Naive thymus-derived CD4-positive, alpha-beta T cell (primary cell): ENCODE measurements at places on chromosomes 7 and 10. TPM values are rescaled to one million over a fixed set of nuclear protein-coding genes. Genes with fewer than 3 reads are reported as not detected.

DNA sequence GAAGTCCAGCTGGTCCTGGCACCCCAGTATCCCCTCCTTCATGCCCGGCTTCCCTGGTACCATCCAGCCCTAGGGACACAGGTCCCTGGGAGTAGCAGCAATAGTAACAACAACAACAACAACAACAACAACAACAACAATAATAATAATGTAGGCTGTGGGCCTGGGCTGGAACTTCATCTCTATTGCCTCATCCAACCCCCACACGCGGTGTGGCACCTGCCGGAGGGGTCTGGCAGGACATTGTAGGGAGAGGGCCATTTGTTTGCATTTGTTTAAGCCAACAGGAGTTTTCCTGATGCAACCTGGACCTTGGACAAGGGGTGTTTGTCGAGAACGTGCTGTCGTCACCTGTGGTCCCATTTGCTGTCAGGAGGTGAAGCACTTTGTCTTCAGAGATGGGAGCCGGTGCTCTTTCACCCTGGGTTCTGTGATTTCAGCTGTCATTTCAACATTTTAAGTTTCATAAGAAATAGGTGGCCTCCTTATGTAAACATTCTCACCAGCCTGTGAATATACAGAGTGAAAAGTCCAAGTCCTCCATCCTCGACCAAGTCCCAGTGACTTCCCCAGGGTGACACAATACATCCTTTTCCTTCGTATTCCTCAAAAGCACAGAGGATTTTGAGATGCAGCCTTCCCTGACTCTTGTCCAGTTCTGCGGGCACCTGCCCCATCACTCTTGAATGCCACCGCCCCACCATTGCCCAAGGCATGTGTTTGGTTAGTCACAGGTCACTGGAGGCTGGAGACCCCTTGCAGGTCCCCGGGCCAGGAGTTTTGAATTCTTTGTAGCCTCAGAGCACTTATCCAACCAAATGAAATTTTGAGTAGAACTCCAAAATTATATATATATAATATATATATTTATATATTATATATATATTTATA is 9.2 kb downstream of the LHPP start:
- no peaks in the 10 kb centered on the region for H3K4me1 ChIP-seq
- no peak for DNase-seq
- H3K4me3 ChIP-seq, result no peak overlapping the region

The SH2B2 gene
- total RNA-seq, result 1.1 TPM

DNA sequence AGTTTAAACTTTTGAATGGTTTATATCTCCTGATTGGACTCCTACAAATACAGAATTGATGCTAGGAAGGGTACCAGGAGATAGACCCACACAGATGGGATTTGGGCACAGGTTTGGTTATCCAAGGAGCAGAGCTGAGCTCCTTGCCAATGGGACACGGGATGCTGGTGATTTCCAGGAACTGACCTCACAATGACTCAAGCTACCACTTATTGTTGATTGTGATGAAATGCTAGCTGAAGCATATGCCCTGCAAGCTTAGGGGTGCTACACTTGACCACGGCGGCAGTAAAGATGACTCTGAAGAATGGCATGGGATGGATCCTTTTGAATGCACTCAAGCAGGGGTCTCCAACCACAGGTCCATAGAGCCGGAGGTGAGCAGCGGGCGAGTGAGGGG is 45.5 kb upstream of the VKORC1L1 start:
- no peak for DNase-seq
- no peaks in the 10 kb centered on the region for H3K4me1 ChIP-seq
- H3K36me3 ChIP-seq, result no peaks in the 10 kb centered on the region
- no peak overlapping the region for H3K27ac ChIP-seq

GRCh38 chr7:151948039-151948438 is 8.2 kb upstream of the GALNTL5 start:
- no peak overlapping the region for H3K27ac ChIP-seq
- H3K27me3 ChIP-seq, result no peaks in the 10 kb centered on the region
- DNase-seq, result no peak
- no peak overlapping the region for H3K4me3 ChIP-seq
